Activated CD8-positive, alpha-beta memory T cell treated with anti-CD3 and anti-CD28 coated beads, Interleukin-2, amount 10 ng/mL, durations not matched to agents 7 days and 5 days (primary cell): ENCODE measurements at places on chromosomes 6 and 20.

- peak; percentile 68 for DNase-seq
Observed at GRCh38 chr20:59403261-59403961, 103.0 kb downstream of the EDN3 start.

DNA sequence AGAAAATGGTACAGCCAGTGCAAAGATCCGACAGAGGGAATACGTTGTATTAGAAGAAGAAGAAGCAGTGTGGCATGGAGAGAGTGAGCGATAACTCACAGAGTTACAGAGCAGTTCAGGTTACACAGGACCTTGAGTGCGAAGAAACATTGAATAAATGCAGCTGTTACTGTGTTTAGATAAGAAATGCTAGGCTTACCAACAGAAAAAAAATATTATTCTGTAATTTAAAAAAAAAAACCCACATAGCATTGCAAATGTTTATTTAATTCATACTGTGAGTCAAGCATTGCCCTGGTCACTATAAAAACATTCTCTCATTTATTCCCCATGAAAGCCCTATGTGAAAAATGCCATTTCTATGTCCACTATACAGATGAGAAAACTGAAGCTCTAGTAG lies 373.4 kb upstream of the EPHA7 start:
- no peak for DNase-seq

- DNase-seq = no peak
Observed at GRCh38 chr20:36932476-36933426, 18.8 kb downstream of the SAMHD1 start.

DNA sequence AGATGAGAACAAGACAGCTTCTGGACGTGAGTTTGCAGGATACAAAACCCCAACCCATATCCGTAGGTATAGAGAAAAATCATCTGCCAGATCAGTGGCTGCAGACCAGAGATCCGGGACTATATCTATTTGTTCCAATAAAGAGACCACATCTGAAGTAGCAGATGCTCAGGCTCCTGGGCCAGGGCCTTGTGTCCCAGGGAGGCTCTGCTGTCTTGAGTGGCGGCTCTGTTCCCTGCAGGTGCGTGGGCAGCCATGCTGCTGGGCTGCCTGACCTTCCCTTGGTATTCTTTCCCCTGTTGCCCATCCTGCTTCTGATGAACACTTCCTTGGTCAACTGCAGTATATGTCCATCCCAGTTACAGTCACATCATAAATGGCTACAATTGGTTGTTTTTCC lies 34.9 kb downstream of the ERMARD start:
- no peak for DNase-seq

- peak; percentile 56 for DNase-seq
Observed at GRCh38 chr20:59598625-59599310, 5.6 kb upstream of the PHACTR3 start.

DNA sequence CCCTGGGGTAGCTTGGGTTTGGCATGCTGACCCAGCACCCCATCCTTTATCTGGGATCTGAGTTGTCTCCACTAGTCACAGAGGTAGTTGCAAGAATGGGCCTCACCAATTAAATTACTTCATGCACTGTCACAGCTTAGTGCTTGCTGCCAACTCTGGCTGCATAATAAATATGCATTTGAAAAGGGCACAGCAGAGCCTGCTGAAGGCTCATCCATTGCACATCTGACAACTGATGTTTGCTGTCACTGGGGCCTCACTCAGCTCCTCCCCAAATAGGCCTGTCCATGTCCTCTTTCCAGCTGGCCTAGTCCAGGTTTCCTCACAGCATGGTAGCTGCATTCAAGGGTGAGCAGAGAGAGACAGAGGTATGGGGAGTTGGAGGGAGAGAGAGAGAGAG lies 13.3 kb upstream of the NXT1 start:
- no peak for DNase-seq

DNA sequence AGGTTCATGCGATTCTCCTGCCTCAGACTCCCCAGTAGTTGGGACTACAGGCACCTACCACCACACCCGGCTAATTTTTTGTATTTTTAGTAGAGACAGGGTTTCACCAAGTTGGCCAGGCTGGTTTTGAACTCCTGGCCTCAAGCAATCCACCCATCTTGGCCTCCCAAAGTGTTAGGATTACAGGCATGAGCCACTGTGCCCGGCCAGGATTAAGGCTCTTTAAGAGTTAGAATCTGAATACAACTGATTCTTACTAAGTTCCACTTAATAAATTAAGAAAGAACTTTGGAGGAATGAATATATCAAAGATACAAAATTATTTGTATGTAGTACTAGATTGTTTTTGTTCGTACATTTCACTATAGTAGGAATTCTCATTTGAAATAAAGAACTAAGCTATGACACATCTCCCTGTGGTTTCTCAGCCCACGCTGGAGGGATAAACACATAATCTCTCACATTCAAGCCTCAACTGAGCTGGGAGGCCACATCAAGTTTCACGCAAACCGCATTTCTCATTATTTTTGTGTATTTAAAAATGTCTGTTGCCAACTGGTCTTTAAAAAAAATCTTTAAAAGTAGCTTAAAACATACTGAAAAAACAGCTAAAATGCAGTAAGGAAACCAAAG lies 34.2 kb downstream of the DTNBP1 start:
- DNase-seq = peak; percentile 77

- no peak for DNase-seq
Observed at GRCh38 chr20:25402583-25402982, 4.9 kb upstream of the GINS1 start.

GRCh38 chr20:46670228-46670584 lies 18.9 kb upstream of the SLC13A3 start:
- DNase-seq = no peak

DNA sequence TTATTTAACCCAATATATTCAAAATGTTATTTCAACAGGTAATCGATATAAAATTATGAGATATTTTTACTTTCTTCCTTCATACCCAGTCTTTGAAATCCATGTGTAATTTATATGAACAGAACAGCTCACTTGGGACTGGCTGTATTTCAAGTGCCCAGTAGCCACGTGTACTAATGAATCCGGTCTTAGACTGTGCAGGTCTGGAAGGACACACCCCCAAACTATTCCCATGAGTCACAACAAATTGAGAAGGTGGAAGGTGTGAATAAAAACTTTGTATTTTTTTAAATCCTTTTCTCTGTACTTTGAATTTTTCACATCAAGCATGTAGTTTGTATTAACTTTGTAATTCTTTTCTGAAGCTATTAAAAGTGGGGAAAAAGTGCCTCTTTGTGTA lies 2.8 kb downstream of the UNC5CL start:
- no peak for DNase-seq

GRCh38 chr20:44615169-44615791 lies 32.9 kb downstream of the PKIG start:
- DNase-seq = no peak

GRCh38 chr6:168789699-168790098 lies 348.7 kb downstream of the SMOC2 start:
- no peak for DNase-seq

- DNase-seq = peak; percentile 62
Observed at GRCh38 chr6:119348748-119349360, 707 bp downstream of the MAN1A1 start.

DNA sequence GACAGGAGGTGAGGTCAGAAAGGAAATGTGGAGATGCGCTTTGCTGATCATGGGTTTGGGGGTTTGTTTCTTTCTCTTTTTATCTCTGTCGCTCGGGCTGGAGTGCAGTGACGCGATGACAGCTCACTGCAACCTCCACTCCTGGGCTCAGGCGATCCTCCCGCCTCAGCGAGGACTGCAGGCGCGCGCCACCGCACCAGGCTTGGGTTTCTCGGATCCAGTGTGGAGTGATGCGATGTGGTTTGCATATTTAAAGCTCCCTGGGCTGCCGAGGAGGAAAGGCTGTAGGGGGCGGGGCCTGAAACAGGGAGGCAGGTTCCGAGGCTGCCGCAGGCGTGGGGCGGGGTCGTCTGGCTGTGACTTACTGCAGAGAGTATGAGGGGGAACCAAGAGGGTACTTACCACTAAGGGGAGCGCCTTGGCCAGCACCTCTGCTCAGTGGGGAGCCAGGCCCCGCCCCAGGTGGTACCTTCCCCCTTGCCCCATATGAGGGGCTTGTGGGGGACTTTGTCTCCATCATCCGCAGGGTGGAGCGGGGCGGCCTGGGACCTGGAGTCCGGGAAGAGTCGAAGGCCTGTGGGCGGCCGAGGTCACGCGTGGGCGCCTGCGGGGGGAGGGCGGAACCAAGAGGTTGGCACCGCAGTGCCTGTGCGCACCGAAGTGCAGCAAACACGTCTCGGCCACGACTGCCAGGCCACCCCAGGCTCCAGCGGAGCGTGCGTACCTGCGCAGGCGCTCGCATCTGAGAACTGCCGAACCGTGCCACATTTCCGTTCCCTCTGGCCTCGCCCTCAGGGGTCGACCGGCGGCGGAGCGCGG lies 12.7 kb upstream of the BAK1 start:
- peak; percentile 64 for DNase-seq

DNA sequence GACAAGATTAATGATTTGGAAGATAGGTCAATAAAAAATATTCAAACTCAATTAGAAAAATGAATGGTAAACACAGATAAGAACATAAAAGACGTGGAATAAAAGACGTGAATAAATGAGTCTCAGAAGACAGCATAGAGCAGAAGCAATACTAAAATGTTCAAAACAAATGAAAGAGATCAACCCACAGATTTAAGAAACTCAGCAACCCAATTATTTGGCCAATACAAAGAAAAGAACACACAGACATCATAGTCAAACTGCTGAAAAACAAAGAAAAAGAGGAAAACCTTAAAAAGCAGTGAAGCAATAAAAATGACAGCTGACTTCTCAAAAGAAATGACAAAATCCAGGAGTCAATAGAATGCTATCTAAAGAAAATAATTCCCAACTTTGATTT lies 14.9 kb downstream of the TTI1 start:
- no peak for DNase-seq

- no peak for DNase-seq
Observed at GRCh38 chr6:18985061-18985460, 597.9 kb downstream of the RNF144B start.

GRCh38 chr6:56482525-56482924 lies 160.2 kb downstream of the DST start:
- no peak for DNase-seq

DNA sequence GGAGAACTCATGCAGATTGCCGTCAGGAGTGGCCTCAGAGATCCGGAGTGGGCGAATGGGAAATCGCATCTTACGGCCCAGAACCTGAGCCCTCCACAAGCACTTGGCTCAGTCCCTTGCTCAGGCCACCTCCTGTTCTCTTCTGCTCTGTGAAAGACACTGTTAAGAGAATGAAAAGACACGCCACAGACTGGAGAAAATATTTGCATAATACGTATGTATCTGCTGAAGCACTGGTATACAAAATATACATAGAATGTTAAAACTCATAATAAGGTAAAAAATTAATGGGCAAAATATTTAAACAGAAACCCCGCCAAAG lies 838 bp upstream of the POM121L2 start:
- DNase-seq = no peak

DNA sequence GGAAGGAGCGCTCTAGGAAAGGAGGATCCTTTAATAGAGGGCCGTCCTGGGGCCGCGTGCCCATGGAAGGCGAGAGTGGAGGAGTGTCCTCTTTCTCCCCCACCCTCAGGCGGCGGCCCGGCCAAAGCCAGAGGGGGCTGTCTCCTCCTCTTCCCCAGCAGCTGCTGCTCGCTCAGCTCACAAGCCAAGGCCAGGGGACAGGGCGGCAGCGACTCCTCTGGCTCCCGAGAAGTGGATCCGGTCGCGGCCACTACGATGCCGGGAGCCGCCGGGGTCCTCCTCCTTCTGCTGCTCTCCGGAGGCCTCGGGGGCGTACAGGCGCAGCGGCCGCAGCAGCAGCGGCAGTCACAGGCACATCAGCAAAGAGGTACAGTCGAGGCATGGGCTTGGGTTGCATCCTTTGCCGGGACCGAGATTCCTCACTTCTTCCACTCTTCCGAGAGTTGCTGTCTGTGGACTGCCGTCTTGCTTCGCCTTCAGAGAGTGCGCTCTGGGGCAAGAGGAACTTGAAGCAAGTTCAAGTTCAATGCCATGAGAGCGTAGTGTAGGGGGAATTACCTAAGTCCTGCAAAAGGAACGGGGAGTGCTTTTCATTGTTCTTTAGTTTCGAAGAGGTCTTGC lies at the start of gene LAMA2:
Gene LAMA2, plus strand, starts transcription at position 148 of the 621 bp plus-strand sequence. Its CDS starts 108 bp downstream, at position 256.
- no peak for DNase-seq
